H4 (cell line): ENCODE measurements at places on chromosomes 5 and 9.

DNA sequence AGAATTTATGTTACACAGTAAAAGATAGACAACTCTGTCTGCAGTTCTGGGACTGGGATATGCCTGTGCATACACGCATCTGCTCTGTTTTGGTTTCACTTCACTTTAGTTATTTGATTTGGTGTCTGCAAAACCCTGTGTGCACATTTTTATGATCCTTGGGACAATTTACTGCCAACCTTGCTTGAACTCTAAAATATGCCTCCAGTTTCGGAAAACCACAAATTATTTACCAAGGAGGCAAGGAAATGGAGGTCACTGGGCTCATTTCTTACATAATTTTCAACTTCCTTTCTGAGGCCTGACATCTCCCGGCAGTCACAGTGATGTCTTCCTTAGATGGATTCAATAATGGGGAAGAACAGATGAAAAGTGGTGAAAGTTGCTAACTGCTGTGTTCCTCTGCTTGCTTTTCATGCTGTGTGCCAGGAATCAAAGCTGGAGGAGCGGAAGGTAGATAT is 61.2 kb upstream of the TAF11L2 start:
- no peak for DNase-seq

- no peak for DNase-seq
Observed at GRCh38 chr5:176424181-176424580, 7.8 kb upstream of the CLTB start.

- DNase-seq = no peak
Observed at GRCh38 chr9:134913041-134913712, 4.5 kb downstream of the FCN1 start.

DNA sequence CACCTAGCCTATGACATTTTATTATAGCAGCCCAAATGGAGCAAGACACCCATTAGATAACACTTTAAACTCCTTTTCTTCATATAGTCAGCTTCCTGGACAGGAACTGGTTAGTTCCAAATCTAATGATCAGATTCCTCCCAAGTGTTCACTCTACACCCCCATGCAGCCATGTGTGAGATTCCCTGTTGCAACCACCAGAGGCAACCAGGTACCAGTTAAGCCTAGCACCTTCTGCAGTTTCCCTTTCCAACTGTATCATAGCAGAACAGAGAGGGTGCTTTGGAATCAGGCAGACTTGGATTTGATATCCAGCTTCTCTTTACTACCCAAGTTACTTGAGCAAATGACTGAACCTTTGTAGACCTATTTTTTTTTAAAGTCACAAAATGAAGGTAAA is 296.6 kb upstream of the PCSK5 start:
- DNase-seq = no peak

DNA sequence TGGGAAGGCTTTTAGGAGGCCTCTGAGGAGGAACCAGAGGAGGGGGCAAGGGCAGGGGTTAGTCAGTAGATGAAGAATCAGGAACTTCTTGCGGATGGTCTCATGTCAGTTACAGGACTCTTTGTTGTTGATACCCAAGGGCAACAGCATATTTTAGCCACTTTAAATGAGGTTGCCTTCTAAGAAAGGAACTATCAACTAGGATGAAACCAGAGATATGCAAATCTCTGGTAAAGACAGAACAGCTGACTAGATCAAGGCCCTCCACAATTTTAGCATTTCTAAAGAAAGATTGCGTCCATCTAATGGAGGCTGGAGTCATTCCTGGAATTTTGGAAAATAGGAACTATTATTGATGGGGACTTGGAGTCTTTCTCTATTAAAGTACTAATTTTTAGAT is 57.7 kb upstream of the KLF4 start:
- no peak for DNase-seq

- DNase-seq = no peak
Observed at GRCh38 chr9:83432877-83433550, 105.2 kb downstream of the FRMD3 start.

DNA sequence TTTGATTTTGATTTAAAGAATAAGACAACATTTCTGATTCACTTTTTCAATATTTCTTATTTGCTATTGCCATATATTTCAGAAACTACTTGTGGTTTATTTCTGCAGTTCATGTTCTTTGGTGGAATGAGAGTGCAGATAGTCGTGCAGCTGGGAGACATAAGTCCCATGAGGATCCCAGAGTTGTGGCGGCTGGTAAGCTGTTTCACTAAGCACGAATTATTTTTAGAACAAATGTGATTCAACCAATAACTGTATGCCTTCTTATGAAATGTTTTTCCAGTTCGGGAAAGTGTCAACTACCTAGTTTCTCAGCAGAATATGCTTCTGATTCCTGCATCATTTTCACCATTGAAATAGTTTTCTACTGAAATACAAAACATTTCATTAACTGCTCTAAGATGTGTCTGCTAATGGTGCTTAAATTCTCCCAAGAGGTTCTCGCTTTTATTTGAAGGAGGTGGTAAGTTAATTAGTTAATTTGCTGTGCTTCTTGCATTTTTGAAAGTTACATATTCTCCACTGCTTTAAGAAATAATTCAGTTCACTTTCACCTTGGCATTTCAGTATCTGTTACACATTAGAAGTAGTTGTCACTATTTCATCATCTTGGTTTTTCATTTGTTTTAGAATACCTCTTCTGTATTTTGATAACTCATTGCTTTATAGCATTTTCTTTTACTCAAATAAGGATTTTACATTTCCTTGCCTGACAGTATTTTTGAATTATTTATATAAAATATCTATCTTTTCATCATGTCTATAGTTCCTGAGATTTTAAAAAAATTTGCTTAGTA is 9.0 kb downstream of the NIPSNAP3B start:
- no peak for DNase-seq

DNA sequence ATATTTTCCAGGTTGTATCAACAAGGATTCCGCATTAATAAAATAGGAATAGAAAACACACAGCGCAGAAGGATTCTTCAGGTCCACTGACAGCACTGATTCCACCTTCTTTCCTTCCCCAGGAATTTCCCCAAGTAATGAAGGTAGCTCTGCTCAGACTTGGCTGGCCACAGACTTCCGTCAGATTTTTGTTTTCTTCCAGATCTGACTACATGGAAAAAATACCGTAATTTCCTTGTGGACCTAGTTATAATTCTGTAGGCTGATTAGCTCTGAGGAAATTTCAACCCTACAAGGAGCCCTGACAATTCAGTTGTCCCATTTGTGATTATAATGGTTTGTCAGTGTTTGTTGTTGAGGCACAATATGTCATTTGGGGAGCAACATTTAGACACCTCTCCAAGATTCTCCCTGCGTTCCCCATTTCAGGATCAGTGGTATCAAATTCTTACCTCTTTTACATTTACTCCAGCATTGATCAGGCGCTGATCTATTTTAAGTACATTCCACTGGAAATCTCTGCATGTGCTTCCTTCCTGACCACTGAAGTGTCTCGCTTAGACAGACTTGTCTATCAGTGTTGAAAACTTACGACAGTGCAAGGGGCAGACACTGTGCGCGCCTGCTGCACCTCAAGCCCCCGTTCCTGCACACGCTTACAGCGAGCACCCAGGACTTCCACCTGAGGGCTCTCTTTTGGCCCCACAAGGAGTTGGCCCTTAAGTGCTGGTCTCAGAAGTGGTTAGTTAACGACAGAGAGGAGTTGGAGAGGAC is 94.8 kb downstream of the LHFPL2 start:
- DNase-seq = no peak

- peak; percentile 44 for DNase-seq
Observed at GRCh38 chr5:149886692-149887470, 57.7 kb downstream of the PDE6A start.

DNA sequence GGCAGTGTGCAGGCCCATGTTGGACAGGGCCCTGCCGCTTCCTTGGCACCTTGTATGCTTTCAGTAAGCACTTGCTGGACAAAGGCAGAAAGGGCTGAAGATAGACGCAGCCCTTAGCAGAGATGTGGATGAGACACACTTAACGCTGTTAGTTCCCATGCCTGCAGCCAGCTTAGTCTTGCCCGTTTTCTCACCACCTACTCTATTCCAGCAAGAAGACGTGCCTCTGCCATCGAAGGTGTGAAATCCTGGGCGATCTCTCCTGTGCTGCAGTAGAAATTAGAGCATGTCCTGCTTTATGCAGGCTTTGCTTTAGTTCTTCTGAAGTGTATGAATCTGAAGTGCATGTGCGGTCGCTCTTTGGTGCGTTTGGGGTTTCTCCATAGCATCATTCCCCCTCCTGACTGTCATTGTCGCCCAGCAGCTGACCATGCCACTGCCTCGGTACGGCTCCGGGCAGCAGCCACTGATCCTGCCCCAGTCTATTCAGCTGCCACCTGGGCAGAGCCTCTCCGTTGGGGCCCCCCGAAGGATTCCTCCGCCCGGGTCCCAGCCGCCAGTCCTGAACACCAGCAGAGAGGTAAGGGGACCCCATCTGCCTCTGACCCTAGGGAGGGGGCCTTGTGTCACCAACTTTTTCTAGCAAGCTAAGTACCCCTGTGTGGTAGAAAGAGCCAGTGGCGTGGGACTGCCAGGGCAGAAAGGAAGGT is 11.6 kb upstream of the POMT1 start:
- no peak for DNase-seq

- DNase-seq = no peak
Observed at GRCh38 chr5:110342683-110343082, 383.8 kb downstream of the TMEM232 start.

GRCh38 chr9:108291586-108291932 is 564.2 kb downstream of the ACTL7B start:
- no peak for DNase-seq

GRCh38 chr5:29051509-29051908 is 2013.1 kb upstream of the CDH9 start:
- no peak for DNase-seq

DNA sequence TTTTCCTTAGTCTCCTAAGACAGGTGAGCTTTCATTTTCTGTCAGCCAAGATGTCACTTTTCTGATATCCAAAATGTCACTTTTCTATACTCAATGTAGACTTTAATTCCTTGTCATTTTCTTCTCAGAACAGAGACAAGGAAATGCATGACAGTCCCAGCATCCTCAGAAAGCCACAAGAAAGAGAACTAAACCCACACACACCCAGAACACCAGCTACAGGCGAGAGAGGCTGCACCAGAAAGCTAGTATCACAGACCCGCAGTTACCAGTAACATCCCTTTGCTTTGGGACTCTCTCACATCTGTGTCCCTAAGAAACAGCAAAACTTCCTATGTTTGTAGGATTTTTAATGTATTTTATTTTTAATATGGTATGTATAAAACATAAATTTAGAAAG is 17.1 kb downstream of the TRMO start:
- no peak for DNase-seq

DNA sequence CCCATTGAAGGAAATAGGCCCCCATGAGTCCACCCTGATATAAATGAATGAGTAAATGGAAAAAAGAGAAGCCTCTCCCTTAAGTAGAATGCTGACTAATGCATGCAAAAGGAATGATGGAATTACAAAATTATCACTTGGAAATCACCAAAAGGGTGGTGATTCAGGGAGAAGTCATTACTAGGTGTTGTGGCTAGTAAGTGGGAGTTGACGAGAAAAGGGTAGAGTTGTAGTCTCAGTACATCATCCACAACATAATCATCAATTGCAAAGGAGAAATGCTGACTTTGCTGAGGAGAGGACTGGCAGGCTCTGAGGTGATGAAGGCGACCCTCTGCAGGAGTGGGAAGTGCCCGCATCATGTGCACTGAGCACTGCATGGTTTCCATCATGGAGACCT is 201.5 kb upstream of the S1PR3 start:
- no peak for DNase-seq
